ENCODE measurements at places on chromosomes 6 and 20.

DNA sequence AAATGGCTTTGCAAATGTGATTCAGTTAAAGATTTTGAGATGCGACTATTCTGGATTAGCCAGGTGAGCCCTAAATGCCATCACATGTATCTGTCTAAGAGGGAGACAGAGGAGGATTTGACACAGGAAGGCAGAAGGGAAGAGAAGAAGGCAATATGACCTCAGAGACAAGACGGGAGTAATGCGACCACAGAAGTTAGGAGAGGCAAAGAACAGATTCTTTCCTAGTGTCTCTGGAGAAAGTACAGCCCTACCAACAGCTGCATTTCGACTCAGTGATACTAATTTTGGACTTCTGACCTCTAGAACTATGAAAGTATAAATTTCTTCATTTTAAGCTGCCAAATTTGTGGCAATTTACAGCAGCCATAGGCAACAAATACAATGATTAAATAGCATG lies 24.2 kb upstream of the TPD52L1 start:
- no peak overlapping the region for H3K4me3 ChIP-seq
- peaks cover 3% of the 10 kb centered on the region for H3K4me1 ChIP-seq

DNA sequence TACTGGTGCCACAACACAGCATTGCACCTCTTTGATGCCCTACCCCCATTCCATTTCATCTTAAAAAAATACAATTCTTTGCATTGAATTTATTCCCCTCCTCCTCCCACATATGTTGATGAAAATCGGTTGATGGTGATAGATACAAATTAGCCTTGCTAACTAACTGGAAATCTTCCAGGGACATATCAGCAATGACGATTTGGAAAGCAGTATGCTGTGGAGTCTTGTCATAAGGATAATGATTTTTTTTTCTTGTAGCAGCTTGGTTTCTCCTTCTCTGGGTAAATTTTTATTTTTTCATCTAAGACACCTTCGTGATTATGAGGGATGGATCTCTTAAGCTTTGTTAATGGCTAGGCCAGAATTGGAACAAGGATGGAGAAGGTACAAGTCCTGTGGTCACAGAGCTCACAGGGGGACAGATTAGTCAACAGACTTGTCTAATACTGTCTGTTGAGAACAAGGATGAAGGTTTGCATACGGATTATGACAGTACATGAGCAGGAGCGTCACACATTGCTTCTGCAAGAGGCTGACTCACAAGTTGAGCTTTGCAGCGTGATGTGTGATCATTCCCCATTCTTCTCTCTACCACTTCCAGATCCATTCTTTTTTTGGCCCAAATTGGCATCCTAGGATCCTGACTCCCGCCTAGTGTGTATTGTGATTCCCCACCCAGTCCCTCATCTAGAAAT lies 233.1 kb upstream of the FERMT1 start:
- H3K4me1 ChIP-seq = no peaks in the 10 kb centered on the region
- no peak overlapping the region for H3K4me3 ChIP-seq
- H3K27ac ChIP-seq = no peak overlapping the region

DNA sequence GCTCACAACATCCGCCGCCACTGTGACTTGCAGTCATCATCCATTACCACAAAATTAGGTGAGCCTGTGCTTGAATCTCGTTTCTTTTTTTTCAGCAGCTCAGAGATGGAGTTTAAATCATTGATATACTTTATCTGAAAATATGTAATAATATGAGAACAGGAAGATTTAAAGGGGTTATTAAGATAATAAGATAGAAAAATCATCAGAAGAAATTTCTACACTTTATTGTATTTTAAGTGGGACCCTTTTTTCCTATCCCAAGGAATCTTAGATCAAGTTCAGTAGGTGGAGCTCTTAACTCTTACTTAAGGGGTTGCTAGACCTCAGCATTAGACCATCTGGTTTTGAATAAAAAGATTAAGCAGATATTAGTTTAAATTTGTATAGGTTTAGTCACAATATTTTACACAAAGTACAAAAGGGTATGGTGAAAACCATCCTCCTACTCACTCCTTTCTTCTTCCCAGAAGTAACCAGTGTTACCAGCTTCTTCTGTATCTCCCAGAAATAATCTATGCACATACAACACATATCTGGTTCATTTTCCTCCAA lies 9.4 kb upstream of the NCOA7 start:
- H3K4me1 ChIP-seq = peaks cover 9% of the 10 kb centered on the region
- peaks cover 6% of the 10 kb centered on the region for H3K36me3 ChIP-seq
- no peak for DNase-seq
- peak overlapping the region; percentile 58 for H3K4me3 ChIP-seq
- H3K27ac ChIP-seq = peak overlapping the region; percentile 84

GRCh38 chr6:2562721-2563451 lies 187.8 kb downstream of the MYLK4 start:
- no peak for DNase-seq
- H3K36me3 ChIP-seq = no peaks in the 10 kb centered on the region
- H3K27ac ChIP-seq = no peak overlapping the region
- no peaks in the 10 kb centered on the region for H3K4me1 ChIP-seq
- H3K4me3 ChIP-seq = no peak overlapping the region

GRCh38 chr6:154751011-154751800 lies 18.0 kb downstream of the SCAF8 start:
- H3K27me3 ChIP-seq = no peaks in the 10 kb centered on the region
- no peak for DNase-seq
- no peak overlapping the region for H3K27ac ChIP-seq

DNA sequence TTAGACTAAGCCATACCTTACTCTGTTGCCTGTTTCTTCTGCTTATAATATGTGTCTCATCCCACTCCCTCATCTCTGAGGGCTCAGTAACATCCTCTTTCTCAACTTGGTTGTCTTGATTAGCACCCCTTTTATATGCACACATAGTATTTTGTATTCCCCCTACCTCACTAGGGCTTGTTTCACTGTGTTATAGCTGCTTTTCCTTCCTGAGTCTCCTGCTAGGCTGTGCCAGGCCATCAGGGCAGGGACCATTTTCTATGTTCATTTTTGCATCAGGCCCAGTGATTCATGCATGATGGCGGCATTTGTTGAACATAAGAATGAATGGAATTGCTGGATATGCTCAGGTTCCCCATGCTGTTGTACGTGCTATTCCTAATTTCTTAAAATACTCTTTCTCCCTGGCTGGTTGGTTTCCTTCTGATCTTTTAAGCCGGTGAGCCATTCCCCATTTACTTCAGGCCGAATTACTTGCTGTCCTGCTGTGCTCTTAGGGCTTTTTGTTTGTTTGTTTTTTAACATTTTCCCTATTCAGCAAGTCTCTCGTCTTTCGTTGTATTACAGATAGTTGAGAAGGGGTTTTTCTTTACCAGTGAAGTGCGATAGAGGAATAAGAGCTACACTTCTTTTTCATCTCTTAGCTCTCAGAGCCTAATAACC lies 183.2 kb downstream of the CARMIL1 start:
- no peak overlapping the region for H3K27ac ChIP-seq
- no peaks in the 10 kb centered on the region for H3K27me3 ChIP-seq
- no peak for DNase-seq
- H3K4me1 ChIP-seq = peaks cover 4% of the 10 kb centered on the region

- no peaks in the 10 kb centered on the region for H3K36me3 ChIP-seq
- H3K27ac ChIP-seq = no peak overlapping the region
- no peaks in the 10 kb centered on the region for H3K4me1 ChIP-seq
- H3K4me3 ChIP-seq = no peak overlapping the region
- peaks cover 6% of the 10 kb centered on the region for H3K27me3 ChIP-seq
Observed at GRCh38 chr6:68719761-68720160, 84.7 kb downstream of the ADGRB3 start.
